Adrenal gland (tissue), 19 donors: ENCODE measurements at places on chromosomes 3 and 15. TPM values are rescaled to one million over a fixed set of nuclear protein-coding genes. Genes with fewer than 3 reads are reported as not detected.

DNAH12 gene
- polyA plus RNA-seq = 0.16 TPM

TNNC1 gene
- polyA plus RNA-seq = 4.2 TPM

TM4SF4 gene
- 0.24 TPM for polyA plus RNA-seq

TMCO5A gene
- polyA plus RNA-seq = not detected

GALNT15 gene
- polyA plus RNA-seq = 6.6 TPM

WDR49 gene
- 0.07 TPM for polyA plus RNA-seq

IQCF5 gene
- polyA plus RNA-seq = not detected

ZXDC gene
- polyA plus RNA-seq = 17.4 TPM

DUOX1 gene
- 2.5 TPM for polyA plus RNA-seq

XCR1 gene
- polyA plus RNA-seq = not detected

NEO1 gene
- 14.9 TPM for polyA plus RNA-seq

TNFAIP8L3 gene
- polyA plus RNA-seq = 2.0 TPM

FAN1 gene
- polyA plus RNA-seq = 18.6 TPM

ITIH1 gene
- polyA plus RNA-seq = 0.40 TPM

FRMD4B gene
- 8.8 TPM for polyA plus RNA-seq

TTC14 gene
- 15.3 TPM for polyA plus RNA-seq

SENP2 gene
- polyA plus RNA-seq = 9.7 TPM

PROS1 gene
- polyA plus RNA-seq = 6.6 TPM

NT5DC2 gene
- 176 TPM for polyA plus RNA-seq

RABL3 gene
- 5.8 TPM for polyA plus RNA-seq

CFAP92 gene
- 0.27 TPM for polyA plus RNA-seq

ROPN1 gene
- polyA plus RNA-seq = not detected

FSD2 gene
- not detected for polyA plus RNA-seq

CILP gene
- 0.68 TPM for polyA plus RNA-seq

ACTRT3 gene
- 0.37 TPM for polyA plus RNA-seq

ZNF609 gene
- 14.1 TPM for polyA plus RNA-seq

PLA2G4E gene
- not detected for polyA plus RNA-seq

KNG1 gene
- polyA plus RNA-seq = not detected

ASB14 gene
- polyA plus RNA-seq = not detected

HEMK1 gene
- 25.3 TPM for polyA plus RNA-seq

SNTN gene
- polyA plus RNA-seq = not detected

ACSBG1 gene
- 2.5 TPM for polyA plus RNA-seq

FANCD2OS gene
- polyA plus RNA-seq = not detected

POLR2M gene
- 33.9 TPM for polyA plus RNA-seq

SLCO2A1 gene
- polyA plus RNA-seq = 25.4 TPM

SLC28A2 gene
- 0.03 TPM for polyA plus RNA-seq

WNT7A gene
- polyA plus RNA-seq = not detected

GPR15 gene
- polyA plus RNA-seq = not detected

TGM5 gene
- polyA plus RNA-seq = 0.13 TPM

GPR149 gene
- not detected for polyA plus RNA-seq

NTRK3 gene
- 5.0 TPM for polyA plus RNA-seq

PRTG gene
- 0.40 TPM for polyA plus RNA-seq

HHATL gene
- 3.0 TPM for polyA plus RNA-seq

GASK1A gene
- polyA plus RNA-seq = 1.5 TPM

CD276 gene
- 78.7 TPM for polyA plus RNA-seq

GOLGA6L10 gene
- 0.79 TPM for polyA plus RNA-seq

CRTAP gene
- 147 TPM for polyA plus RNA-seq

CPEB1 gene
- 7.6 TPM for polyA plus RNA-seq

CCR8 gene
- polyA plus RNA-seq = not detected

SLC30A4 gene
- polyA plus RNA-seq = 3.8 TPM

UQCRC1 gene
- polyA plus RNA-seq = 227 TPM

CFAP100 gene
- not detected for polyA plus RNA-seq

COLQ gene
- 7.7 TPM for polyA plus RNA-seq

ZNF502 gene
- polyA plus RNA-seq = 9.0 TPM

RAB6B gene
- polyA plus RNA-seq = 12.9 TPM

TP63 gene
- 0.16 TPM for polyA plus RNA-seq

FEZF2 gene
- polyA plus RNA-seq = not detected

SLC22A13 gene
- not detected for polyA plus RNA-seq
